ENCODE measurements at places on chromosomes 5 and 9.

DNA sequence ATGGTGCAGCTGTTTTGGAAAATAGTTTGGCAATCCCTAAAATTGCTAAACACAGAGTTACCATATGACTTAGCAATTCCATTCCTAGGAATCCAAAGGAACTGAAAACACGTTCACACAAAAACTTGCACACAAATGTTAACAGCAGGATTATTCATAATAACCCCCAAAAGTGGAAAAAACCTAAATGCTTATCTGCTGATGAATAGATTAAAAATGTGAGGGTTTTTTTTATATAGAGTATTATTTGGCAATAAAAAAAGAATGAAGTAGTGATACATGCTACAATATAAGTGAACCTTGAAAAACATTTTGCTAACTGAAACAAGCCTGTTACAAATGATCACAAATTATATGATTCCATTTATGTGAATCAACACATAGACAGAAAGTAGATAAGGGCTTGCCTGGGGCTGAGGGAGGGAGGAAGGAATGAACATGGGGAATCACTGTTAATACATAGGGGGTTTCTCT lies 45.1 kb upstream of the TRIO start:
- DNase-seq: no peak

GRCh38 chr5:10448754-10449360 lies 7.2 kb downstream of the ROPN1L start:
- no peak for DNase-seq

DNA sequence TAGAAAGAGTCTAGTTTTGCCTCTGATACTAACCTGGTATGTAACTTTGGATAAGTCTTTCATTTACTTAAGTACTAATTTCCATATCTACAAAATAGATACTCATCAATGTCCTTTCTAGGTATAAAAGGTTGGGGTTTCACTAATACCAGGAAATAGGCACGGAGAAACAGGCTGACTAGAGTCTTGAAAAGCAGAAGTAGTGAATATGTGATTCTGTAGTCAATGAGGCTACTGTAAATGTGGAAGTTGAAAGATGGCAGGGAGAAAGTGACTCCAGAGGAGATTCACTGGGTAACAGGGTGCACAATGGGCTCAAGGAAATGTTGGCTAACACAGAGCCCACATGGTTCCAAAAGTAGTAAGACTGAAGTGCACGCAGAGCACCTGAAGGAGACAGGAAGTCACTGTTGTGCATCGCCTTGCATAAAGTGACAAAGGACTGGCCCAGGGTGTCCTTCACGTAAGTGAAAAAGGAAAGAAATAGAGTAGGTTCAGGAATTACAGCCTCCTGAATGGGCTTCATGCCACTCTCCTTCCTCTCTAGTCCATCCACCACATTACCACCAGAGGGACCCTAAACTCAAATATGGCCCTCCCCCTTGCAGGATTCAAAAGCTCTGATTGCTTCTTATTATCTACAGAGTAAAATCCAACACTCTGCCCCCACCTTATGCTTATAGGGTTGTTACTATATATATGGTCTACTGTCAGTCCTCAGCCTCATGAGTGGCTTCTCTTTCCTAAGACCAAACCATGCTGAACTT lies 288.0 kb upstream of the SMARCA2 start:
- DNase-seq: no peak

DNA sequence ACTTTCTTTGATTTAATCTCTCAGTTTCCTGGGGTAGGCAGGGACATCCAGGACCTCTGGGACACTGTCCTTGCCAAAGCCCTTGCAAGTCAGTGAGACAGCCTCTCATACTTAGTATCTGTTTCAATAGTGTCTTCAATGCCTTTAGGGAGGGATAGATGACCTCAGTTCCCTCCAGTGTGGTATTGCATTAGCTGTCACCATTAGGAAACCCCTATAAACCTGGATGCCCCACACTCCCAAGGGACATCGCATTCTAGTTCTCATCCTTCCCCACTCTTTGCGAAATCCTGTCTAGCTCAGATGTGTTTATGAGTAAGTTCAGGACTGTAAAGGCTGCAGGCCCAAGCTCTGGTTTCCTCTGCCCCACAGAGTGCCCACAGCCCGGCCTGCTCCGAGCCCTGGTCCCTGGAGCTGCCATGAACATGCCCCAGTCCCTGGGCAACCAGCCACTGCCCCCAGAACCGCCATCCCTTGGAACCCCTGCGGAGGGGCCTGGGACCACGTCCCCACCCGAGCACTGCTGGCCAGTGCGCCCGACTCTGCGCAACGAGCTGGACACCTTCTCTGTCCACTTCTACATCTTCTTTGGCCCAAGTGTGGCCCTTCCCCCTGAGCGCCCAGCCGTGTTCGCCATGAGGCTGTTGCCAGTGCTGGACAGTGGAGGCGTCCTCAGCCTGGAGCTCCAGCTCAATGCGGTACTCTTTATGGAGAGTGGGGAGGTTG lies 13.2 kb downstream of the TMEM8B start:
- DNase-seq: no peak

- no peak for DNase-seq
These were observed 45.7 kb downstream of the SEMA5A start for GRCh38 chr5:9500193-9500592.

- no peak for DNase-seq
These were observed 60.1 kb downstream of the SEMA6A start for GRCh38 chr5:116514421-116514970.

DNA sequence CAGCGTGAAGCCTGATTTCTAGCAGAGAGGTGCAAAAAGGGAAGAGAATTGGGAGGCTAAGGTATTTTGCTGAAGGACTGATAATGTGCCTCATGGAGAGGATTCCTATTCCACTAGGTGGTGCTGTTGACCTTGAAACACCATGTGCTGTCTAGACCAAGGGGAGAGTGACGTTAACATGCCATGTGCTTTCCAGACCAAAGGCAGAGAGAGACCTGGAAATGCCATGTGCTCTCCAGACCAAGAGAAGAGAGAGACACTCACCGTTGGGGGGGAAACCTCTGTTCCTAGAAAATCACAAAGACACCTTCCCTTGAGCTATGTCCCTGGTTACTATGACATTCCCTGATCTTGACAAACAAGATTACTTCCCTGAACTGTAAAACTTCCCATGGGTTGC lies 286.0 kb upstream of the TUSC1 start:
- DNase-seq: no peak

GRCh38 chr9:87547671-87548081 lies 50.0 kb downstream of the DAPK1 start:
- DNase-seq: no peak

DNA sequence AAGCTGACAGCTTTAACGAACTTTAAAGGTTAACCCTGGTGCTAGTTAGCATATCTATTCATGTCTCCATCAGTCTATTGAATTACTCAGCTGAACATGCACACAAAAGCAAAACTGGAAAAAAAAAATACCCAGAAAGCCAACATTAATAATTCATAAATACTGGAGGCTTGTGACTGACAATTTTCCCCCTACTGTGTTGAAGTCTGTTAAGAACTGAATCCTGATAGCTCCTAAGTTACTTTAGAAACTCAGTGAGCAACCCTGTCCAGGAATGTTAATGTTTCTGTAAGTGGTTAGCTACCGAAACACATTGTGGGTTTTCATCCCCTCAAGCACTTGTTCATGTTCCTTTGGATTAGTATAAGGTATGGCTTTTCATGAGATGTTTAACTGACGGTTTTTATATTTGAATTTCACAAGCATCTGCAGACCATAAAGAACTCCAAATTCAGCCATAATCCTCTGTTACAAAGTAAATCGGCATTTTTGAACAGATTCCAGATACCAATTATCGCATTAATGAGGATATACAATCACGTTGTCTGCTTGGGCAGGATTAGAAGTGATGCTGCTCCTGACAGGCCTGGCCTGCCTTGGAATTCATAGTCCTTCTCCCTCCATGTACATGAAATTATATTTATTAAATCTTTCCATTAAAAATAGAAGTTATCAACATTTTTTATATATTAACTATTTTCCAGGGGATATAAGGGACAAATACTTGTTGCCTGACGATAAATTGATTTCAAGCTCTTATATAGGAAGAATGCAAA lies 331.2 kb downstream of the TLE4 start:
- DNase-seq: no peak

- DNase-seq: no peak
These were observed 224.0 kb downstream of the ARHGAP26 start for GRCh38 chr5:142994218-142994617.

DNA sequence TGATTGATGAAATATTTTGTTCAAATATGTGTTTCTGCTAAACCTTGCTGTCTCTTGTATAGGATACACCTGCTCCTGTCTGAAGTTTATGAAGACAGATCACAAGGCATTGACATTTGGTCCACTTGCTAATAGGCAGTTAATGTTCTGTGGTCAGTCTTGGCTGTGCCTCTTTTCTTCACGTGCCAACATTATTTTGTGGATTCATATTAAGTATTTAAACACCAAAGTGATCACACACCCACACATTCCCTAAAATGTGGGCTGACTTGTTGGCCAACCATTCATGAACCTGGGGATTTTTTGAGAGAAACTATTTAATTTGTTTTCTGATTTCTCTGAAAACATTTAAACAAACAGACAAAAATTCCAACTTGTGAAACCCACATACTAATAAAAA lies 33.7 kb downstream of the ZNF462 start:
- DNase-seq: no peak

DNA sequence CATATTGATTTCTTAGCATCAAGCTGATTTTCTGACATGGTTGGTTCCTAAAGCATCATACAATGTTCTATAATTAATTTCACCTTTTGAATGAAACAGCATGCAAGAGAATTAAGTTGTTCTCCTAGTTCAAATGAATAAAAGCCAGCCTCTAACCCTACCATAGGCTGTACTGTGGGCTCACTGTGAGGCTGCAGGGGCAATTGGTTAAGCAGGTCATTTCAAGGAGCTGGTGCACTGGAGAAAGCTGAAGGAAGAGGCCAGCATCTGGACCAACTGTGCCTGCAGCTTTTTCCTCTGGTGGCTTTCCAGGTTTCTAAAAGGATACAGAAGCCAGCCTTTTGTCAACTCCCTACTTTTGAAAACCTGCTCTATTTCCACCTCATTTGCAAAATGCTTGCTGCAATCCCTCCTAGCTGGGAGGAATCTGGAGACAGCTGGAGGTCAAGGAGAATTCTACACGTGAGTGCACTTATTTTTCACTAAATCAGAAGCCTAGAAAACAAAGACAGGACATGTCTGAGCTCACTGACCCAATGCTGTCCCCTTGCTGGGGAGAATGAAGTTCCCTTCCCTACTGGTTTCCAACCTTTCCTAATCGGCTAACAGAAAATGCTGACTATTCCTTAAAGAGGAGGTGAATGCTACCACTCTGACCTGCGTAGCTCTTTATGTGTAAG lies 158.9 kb downstream of the APBA1 start:
- no peak for DNase-seq

- no peak for DNase-seq
These were observed 1076.7 kb upstream of the DMAC1 start for GRCh38 chr9:8876303-8876702.

DNA sequence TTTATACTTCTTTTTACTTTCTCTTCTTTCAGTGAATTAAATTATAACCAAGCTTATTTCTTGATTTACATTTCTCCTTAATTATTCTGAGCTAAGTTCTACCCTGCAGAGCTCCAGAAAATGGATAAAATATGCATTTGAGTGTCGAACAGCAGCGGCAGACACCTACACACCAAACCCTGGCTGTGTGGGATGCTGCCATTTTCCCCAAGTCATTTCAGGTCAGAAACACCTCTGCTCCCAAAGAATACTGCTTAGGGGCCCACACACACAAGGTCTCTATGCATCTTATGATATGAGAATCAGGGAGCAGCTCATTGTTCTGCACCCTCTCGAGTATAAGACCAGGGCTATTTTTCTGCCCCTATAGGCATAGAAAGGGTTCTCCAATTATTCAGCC lies 122.3 kb downstream of the CMYA5 start:
- no peak for DNase-seq

GRCh38 chr5:142954455-142954854 lies 184.3 kb downstream of the ARHGAP26 start:
- DNase-seq: no peak
